NCI-H1417 treated with DMSO at 0.1 percent for 48 hours (cell line): ENCODE measurements at places on chromosomes 2 and 18.

DNA sequence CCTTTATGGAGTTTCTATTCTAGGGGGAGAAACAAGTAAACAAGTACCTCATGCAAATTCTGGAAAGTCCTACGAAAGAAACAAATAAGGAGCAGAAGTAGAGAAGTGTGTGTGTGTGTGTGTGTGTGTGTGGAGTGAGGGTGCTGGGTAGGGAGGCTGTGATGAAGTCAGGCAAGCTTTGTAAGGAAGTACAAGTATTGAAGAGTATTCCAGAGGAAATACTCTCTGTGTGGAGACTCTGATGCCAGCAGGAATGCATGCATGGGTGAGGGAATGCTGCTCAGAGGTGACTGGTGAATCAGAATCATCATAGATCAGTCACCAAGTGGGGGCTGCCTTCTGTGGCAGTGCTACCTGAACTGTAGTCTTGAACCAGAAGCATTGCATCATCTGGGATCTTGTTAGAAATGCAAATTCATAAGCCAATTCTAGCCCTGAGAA lies 34.5 kb downstream of the SLC4A3 start:
- no peak for DNase-seq

- DNase-seq, result no peak
Observed at GRCh38 chr2:23065936-23066335, 319.0 kb upstream of the KLHL29 start.

DNA sequence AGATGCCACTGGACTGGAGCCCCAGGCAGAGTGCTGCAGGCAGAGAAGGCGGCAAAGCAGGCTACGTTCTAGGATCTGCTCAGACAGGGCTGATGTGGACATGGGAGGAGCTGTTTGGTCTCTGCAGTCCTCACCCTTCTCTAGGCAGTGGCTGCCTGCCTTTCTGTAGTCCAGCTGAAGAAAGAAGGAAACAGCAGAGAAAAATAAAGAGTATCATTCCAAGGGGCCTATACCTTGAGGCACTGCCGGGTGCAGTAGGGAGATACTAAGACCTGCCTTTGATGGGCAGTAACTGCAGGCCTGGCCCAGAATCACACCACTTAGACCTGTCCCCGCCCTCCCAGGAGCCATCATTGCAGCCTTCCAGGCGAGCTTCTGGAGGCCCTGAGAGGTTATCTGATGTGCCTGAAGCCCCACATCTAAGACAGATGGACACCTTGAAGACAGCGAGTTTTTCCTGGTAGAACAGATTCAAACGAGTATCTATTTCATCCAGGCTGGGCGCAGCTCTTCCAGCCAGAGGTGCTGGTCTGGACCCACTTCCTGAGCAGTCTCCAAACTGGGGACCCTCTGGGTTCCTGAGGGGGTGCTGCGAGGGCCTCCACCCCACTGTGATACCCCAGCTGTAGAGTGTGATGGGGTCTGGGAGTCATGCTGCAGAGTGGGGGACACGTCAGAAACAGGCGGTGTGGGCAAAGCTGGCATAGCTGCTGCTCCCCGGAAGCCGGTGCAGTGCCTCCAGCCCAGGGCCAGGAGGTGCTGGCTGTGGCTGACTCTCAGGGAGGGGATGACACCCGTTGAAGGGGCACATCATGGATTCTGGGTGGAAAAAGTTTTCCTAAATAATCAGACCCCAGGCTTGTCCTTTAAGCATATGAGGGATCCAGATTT lies 87.3 kb upstream of the OTOS start:
- DNase-seq, result no peak

GRCh38 chr18:45775241-45775676 lies 50.2 kb upstream of the SIGLEC15 start:
- no peak for DNase-seq

- no peak for DNase-seq
Observed at GRCh38 chr2:128681507-128681906, 362.8 kb upstream of the HS6ST1 start.

DNA sequence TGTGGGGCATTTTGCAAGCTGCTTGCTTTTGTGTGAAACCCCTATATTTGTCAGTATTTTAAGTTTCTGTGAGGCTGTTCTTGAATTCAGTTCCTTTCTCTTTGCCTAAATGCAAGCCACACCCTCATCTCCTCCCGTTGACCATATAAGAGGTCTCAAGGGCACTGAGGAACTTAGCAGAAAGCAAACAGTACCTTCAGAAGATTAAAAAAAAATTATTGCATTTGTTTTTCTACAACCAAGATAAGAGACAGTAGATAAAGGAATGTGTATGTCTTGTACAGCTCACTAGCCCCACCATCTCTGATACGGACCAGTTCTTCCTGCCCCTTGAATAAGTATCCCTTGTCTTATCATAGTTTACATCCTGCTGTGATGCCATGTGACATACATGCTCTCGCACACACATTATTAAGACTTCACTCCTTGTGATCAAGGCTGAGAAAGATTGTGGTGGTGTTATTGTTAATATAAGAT lies 64.2 kb downstream of the NPAS2 start:
- DNase-seq, result no peak

- no peak for DNase-seq
Observed at GRCh38 chr2:44771522-44771921, 170.0 kb upstream of the SIX3 start.

DNA sequence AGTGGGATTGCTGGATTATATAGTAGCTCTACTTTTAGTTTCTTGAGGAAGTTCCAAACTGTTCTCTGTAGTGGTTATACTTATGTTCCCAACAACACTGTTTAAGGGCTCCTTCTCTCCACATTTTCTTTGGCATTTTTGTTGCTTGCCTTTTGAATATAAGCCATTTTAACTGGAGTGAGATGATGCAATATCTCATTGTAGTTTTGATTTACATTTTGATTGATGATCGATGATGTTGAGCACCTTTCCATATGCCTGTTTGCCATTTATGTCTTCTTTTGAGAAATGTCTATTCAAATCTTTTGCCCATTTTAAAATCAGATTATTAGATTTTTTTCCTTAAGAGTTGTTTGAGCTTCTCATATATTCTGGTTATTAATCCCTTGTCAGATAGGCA lies 243.3 kb downstream of the PTGR3 start:
- no peak for DNase-seq

DNA sequence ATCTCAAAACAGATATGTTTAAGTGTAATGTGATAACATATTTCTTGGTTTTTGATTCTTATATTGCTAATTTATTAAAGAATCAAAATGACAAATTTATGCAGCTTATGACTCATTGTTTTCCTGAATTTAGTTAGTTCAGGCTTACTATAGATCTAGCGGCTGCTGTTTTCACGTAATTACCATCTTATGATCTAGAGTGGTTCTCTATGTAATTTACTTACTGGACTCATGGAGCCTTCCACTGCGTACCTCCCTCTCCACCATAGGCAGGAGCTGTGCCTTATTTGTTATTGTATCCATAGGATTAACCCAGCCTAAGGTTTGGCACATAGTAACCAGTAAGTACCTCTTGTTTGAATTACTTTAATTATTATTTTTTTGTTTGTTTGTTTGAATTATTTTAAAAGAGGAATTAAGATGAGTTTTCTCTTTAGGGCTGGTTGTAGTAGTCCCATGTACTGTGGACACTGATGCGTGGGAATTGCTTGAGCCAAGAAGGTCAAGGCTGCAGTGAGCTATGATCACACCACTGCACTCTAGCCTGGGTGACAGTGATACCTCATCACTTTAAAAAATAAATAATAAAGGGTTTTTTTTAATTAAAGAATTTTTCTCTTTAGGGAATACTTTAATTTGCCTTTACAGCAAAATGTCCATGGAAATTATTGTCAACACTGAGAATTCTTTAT lies 165.5 kb downstream of the PHLPP1 start:
- no peak for DNase-seq

- no peak for DNase-seq
Observed at GRCh38 chr18:41886126-41886807, 68.8 kb upstream of the PIK3C3 start.

GRCh38 chr2:7930800-7931635 lies 750.8 kb upstream of the ID2 start:
- no peak for DNase-seq

DNA sequence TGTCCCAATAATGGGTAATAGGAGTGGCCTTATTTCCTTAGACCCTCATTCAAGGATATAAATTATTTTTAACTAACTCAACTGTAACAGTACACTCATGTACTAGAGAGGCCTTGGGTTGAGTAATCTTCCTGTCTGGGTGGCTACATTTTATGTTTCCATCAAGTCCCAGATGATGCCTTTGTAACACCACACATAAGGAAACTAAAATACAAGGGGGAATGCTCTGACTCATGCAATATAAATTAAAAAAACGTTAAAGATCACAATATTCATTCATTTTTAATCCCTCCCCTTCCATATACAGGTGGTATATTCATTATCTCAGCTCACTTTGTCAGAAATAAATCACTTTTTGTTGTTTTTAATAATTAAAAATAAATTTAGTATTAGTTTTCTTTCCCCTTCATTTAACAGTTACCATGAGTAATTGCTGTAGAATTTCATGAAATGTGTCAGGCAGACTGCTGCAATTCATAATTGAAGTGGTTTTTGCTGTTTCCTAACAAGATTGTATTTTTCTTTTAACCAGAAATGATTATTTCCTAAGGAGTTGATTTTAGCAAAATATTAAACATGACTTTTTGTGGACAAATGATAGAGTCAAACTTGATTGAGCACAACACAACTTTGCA lies 1403.6 kb downstream of the SUCLG1 start:
- DNase-seq, result no peak

- no peak for DNase-seq
Observed at GRCh38 chr2:182951948-182952663, 85.7 kb upstream of the FRZB start.

DNA sequence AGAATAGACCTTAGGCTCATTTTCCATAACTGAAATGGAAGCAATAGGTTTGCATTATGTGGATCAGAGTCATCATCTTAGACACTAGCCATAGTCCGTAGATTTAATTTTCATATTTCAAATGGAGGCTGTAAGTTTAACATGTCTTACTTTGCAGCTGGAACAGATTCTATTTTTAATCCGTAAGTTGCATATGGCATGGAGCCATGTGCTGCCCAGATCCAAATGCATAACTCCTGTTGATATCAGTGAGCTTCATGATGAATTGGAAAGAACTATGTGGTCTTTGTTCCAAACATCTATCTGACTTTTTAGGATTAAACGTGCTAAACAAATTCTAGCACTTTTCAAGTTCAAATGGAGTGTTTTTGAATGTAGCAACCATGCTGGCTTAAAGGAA lies 43.4 kb downstream of the MEIS1 start:
- DNase-seq, result no peak

DNA sequence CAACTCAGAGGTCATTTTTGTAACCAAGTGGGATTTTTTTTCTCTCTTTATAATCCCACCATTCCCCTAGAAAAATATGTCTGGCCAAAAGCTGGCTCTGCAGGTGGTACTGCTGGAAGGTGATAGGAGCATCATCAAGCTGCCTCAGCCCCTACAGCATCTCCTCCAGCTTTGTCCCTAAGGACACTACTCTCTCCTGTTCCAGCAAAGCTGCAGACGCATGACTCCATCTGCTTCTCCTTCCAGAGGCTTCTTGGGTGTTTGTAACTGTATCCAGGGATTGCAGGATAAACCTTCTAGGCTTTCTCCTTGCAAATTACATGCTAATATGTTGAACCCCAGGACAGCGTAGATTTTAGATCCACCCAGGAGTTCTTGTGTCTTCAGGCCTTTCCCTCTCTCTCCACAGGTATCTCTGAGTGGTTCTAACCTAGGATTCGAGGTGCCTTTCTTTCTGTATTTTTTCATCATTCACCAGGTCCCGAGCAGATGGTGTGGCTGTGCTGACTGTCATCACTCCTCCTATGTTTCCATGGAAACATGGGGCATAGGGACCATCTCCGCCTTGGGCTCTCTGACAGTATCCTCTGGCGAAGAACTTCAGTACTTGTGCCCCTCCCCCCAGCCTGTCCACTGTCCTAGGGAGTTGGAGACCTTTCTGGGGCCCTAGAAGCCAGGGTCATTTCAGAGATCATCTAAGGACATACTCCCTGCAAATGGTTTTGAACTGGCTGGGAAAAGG lies 34.3 kb downstream of the AFF3 start:
- no peak for DNase-seq

DNA sequence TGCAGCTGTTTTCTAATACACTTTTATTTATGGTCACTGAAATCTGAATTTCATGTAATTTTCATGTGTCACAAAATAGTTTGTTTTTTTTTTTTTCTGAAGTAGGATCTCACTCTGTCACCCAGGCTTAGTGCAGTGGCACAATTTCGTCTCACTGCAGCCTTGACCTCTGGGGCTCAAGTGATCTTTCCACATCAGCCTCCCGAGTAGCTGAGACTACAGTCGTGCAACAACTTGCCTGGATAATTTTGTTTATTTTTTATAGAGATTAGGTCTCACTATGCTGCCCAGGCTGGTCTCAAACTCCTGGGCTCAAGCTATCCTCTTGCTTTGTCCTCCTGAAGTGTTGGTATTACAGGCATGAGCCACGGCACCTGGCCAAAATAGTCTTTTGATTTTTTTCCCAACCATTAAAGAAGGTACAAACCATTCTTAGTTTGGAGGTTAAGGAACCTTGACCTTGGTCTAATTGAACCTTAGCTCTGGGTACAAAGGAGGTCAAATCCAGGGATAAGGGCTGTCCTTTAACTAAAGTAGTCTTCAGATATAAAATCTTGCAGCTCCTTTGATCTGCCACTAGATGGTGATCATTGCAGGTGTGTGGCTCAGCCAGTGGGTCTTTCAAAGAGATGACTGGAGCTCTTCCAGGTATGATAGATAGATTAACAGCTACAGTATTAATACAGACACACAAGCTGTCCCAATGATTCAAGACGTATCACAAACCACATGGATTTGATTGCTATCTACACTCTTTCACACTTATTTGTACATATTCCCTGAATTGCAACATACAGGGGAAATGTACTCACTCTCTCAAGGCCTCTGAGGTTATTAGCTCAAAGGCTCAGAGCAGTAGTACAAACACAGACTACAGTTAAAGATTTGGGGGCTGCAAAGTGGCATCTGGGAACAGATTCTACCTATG lies 4.7 kb upstream of the KRCC1 start:
- peak; percentile 1 for DNase-seq

GRCh38 chr2:218260742-218261422 lies at the start of gene GPBAR1:
GPBAR1 (plus strand) TSS chr2:218261015; CDS start chr2:218262725, 1,710 bp downstream.
- no peak for DNase-seq

DNA sequence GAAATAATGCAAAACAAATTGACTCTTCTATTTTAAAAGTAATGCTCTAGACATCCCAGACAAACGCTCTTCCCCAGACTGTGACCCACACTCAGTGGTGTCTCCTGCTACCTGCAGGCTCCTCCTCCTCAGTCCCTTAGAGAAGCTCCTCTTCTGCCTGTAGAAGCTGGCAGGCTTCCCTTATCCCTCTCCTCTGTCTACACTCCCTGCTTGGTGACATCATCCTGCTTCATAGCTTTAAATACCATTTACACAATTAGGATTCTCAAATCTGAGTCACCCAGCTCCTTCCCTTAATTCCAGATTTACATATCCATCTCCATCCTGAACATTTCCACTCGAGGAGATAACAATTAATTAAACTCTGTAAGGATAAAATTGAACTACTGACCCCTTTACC lies 167.9 kb downstream of the FBXO15 start:
- DNase-seq, result no peak

GRCh38 chr2:109637749-109638570 lies 23.8 kb downstream of the SOWAHC start:
- no peak for DNase-seq
